Stimulated activated CD4-positive, alpha-beta T cell treated with anti-CD3 and anti-CD28 coated beads, Interleukin-12 subunit alpha, Interleukin-12 subunit beta, amount 100 ng/mL, for 48 hours (primary cell): ENCODE measurements at places on chromosomes 4 and X.
A peak's percentile ranks its signal among the peaks of the same experiment; 100 is the strongest.

DNA sequence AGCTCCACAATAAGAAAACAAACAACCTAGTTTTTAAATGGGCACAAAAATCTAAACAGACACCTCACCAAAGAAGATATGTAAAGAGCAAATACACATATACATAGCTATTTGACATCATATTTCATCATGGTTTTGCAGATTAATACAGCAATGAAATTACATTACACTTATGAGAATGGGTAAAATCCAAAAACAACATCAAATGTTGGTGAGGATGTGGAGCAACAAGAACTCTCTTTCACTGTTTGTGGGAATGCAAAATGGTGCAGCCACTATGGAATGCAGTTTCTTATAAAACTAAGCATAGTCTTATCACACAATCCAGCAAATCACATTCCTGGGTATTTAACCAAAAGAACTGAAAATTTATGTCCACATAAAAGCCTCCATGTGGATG lies 25.0 kb downstream of the TLR6 start:
- DNase-seq: no peak

GRCh38 chr4:156144961-156145360 lies 191.3 kb upstream of the CTSO start:
- no peak for DNase-seq

DNA sequence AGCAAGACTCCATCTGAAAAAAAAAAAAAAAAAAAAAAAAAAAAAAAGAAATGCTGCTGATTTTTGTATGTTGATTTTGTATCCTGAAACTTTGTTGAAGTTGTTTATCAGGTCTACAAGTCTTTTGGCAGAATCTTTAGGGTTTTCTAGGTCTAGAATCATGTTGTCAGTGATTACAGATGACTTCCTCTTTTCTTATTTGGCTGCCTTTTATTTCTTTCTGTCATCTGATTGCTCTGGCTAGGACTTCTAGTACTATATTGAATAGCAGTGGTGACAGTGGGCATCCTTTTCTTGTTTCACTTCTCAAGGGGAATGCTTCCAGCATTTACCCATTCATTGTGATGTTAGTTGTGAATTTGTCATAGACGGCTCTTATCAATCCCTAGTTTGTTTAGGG lies 334.4 kb downstream of the SPRY1 start:
- no peak for DNase-seq

DNA sequence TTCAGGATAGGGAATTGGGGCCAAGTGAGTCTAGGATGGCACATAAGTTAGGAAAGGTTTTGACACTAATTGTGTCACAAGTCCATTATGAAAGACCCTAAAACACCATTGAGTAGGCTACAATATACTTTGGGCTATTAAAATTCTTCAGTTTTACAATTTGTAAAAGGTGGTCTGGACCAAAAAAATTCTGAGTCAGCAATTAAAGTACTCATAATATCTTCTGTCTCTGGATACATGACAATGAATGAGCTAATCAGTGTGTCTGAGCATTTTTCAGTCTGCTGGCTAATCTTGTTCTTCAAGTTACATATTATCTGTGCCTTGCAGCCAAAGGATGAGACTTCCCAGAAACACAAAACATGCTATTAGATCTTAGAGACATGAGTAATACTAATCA lies 14.3 kb downstream of the ARMCX1 start:
- no peak for DNase-seq

GRCh38 chr4:42150653-42151567 lies 1.5 kb downstream of the BEND4 start:
- DNase-seq: no peak

- DNase-seq: peak; percentile 69
These were observed 8.0 kb upstream of the NEUROG2 start for GRCh38 chr4:112523764-112524505.
